ENCODE measurements at places on chromosomes 11 and 22.

DNA sequence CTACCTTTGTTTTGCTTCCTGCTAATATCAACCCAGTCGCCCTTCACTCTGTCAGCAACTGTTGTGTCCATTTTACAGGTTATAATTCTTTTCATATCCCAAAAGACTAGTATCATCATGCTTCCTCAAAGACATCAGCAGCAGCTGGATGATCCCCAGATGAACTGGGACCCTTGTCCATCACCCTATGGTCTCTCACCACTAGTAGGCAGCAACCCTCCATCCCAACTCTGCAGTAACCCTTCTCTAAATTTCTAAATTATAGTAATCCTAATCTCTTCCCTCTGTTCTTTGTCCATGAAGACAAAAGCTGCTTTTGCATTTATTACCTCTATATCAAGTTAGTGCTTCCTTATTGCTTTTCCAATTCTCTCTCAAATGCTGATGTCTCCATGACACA lies 1025.8 kb downstream of the FAM181B start:
- no peak for DNase-seq

DNA sequence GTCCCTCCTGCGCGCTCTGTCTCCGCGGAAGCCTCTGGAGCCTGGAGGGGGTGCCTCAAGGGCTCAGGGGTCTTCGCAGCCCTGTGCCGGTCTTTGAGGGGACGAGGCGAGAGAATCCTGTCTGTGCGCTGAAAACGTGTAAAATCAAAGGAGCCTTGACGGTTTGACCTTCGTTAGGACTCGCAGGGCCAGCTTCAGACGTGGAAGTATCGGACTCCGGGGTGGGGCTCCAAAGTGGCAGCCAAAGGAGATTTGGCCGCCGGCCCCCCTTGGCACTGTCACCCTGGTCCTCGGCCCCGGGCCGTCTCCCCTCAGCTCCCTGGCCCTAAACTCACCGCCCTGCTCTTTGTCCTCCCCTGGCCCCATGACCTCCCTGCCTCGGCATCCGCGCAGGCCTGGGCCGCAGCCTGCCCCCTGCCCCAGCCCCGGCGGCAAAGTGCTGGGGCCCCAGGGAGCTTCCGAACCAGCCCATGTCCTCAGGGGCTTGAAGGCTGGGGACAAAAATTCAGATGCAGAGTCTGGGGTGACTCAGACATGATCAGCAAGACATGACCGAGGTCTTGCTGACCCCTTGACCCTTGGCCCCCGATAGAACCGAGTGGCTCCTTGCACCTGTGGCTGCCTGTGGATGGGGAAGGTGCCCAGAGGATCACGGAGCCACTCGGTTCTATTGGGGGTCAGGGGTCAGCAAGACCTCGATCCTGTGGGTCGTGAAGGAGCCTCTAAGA lies 6.9 kb upstream of the PHRF1 start:
- DNase-seq, result no peak

DNA sequence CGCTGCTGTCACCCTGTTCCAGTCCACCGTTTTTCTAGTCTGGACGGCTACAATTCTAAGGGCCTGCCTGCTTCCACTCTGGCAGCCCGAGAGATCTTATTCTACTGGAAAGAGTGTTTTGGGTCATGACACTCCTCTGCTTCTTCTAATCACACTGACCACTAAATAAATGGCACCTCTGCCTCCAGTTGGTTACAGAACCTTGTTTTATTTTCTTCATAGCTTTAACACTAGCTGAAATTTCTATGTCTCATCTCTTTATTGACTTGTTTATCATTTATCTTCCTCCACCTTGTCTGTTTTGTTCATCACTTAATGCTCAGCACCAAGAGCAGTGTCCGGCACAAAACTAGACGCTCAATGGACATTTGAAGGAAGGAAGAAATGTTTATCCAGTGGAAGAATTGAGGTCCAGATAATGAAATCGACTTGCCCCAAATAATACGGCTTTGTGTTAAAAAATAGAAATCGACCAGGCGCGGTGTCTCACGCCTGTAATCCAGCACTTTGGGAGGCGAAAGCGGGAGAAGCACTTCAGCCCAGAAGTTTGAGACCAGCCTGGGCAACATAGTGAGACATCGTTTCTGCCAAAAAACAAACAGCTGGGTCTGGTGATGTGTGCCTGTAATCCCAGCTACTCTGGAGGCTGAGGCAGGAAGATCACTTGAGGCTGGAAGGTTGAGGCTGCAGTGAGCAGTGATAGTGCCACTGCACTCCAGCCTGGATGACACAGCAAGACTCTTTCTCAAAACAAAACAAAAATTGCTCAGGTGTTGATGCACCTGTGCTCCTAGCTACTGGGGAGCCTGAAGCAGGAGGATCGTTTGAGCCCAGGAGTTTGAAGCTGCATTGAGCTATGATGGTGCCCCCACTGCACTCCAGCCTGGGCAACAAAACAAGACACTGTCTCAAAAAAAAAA lies 693 bp upstream of the PRR14L start:
- DNase-seq, result no peak

DNA sequence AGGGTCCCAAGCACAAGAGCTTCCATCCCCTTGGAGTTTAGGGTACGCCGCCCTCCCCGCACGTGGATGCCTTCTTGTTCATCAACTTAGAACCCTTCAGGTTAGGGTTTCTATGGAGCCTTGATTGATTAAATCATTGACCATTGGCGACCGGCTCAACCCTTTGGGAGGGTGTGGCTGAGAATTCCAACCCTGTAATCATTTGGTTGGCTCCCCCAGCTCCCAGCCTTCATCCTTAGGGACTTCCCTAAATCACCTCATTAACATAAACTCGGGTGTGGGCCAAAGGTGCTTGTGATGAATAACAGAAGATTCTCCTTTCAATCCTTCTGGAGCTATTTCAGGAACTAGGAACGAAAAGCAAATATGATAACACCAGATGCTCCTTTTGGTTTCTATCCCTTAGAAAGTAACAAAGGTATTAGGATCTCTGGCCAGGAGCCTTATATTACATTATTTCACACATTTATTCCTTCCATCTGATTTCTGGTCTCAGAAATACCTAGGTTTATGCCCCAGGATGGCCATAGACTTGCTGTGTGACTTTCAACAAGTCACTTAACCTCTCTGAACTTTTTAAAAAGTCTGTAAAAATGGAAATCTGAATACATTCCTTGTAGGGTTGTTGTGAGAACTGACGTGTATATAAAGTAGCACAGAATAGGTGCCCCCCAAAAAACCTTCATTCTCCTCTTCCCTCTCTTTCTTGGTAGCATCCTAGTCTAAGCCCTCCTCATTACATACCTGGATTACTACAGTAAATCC lies 26.8 kb downstream of the MCHR1 start:
- no peak for DNase-seq

- no peak for DNase-seq
Observed at GRCh38 chr11:113974741-113975470, at the start of gene HTR3A. Gene HTR3A, plus strand, starts transcription at chr11:113975108. Its CDS starts 218 bp downstream, at chr11:113975326.

DNA sequence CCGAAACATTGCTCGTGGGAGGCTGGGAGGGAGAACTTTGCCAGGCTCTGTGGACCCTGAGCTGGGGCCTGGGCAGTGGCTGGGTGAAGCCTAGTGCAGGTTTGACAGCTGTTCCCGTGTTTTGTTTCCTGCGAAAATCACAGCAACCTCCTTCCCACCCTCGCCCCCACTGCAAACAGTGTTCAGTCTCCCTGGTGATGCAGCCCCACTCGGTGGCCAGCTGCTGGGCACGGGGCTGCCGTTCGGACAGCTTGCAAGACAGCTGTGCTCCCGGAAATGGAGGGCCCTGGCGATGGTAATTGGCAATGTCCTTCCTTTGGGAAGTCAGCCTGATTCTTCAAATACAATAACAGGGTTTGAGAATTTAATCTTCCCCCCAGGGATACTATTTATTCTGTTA lies 10.4 kb upstream of the GAL start:
- DNase-seq, result no peak

All from immature natural killer cell (primary cell).